Ascending aorta (tissue), 2 donors: ENCODE measurements at places on chromosomes 2 and 18. TPM values are rescaled to one million over a fixed set of nuclear protein-coding genes. Genes with fewer than 3 reads are reported as not detected.

HOXD9 gene
- total RNA-seq: not detected

PLB1 gene
- 9.7 TPM for total RNA-seq

EIPR1 gene
- total RNA-seq: 14.5 TPM

CD207 gene
- total RNA-seq: not detected

- no peak overlapping the region for H3K4me3 ChIP-seq
- H3K4me1 ChIP-seq: no peaks in the 10 kb centered on the region
- DNase-seq: no peak
- H3K27me3 ChIP-seq: peaks cover 3% of the 10 kb centered on the region
These were observed 12.1 kb downstream of the TGFA start for GRCh38 chr2:70541481-70542020.

GRCh38 chr2:61158356-61158955 lies 3.5 kb upstream of the C2orf74 start:
- H3K27me3 ChIP-seq: no peaks in the 10 kb centered on the region
- no peak overlapping the region for H3K27ac ChIP-seq
- no peak for DNase-seq
- H3K4me3 ChIP-seq: no peak overlapping the region
- peaks cover 37% of the 10 kb centered on the region for H3K36me3 ChIP-seq

DNA sequence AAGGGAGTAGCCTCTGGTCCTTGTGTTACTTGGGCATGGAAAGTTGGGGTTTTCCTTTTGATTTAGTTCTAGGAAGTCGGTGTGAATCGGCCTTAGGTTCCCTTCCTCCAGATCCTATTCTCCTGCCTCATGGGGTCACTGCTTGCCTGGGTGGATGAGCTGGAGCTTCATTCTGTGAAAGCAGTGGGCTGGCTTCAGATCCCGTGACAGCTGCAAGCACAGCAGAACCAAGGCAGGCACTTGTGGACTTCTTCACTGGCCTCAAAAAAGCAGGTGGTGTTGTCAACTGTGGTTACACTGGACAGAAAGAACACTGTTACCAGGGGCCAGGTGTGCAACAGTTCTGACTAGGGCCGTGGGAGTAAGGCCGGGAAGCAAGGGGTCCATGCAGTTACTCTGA lies 243.4 kb downstream of the LDLRAD4 start:
- peaks cover 3% of the 10 kb centered on the region for H3K4me1 ChIP-seq
- H3K27ac ChIP-seq: no peak overlapping the region
- no peak for DNase-seq
- no peaks in the 10 kb centered on the region for H3K27me3 ChIP-seq
- H3K4me3 ChIP-seq: no peak overlapping the region

- no peaks in the 10 kb centered on the region for H3K27me3 ChIP-seq
- H3K27ac ChIP-seq: no peak overlapping the region
These were observed 38.9 kb downstream of the ZNF516 start for GRCh38 chr18:76456018-76456750.

GRCh38 chr2:84152462-84152861 lies 306.6 kb downstream of the SUCLG1 start:
- H3K4me3 ChIP-seq: no peak overlapping the region
- no peak for DNase-seq
- no peaks in the 10 kb centered on the region for H3K36me3 ChIP-seq
- H3K4me1 ChIP-seq: no peaks in the 10 kb centered on the region

DNA sequence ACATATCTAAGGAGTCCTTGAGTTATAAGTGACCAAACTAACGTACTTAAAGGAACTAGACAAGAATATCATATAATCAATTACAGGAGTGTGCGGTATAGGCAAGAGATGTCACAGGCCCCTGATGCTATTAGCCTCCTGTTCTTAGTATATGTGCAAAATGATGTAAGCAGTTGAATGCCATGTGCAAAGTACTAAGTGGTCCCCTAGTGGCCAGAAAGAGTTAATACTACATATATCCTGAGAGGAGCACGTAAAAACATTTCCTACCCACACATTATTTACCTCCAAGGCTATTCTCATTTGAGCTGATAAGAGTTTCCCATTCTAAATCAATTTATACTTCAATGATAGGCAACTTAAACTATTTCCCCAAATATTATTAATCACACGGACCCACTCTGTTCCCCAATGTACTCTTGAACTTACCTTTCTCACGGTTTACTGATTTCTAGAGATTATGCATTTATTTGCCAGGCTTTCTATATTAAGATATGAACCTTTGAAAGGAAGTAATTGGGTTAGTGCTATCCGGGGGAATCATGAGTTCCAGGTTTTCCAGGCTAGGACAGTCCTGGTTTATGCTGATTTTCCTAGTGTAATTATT lies 158.0 kb upstream of the KLHL14 start:
- H3K4me1 ChIP-seq: no peaks in the 10 kb centered on the region
- no peak overlapping the region for H3K27ac ChIP-seq
- H3K36me3 ChIP-seq: no peaks in the 10 kb centered on the region
- H3K27me3 ChIP-seq: no peaks in the 10 kb centered on the region
- H3K4me3 ChIP-seq: no peak overlapping the region

GRCh38 chr2:158315000-158315399 lies 141.6 kb downstream of the CCDC148 start:
- H3K27me3 ChIP-seq: no peaks in the 10 kb centered on the region
- no peak overlapping the region for H3K27ac ChIP-seq
- DNase-seq: no peak
- H3K4me3 ChIP-seq: no peak overlapping the region
- H3K36me3 ChIP-seq: no peaks in the 10 kb centered on the region

DNA sequence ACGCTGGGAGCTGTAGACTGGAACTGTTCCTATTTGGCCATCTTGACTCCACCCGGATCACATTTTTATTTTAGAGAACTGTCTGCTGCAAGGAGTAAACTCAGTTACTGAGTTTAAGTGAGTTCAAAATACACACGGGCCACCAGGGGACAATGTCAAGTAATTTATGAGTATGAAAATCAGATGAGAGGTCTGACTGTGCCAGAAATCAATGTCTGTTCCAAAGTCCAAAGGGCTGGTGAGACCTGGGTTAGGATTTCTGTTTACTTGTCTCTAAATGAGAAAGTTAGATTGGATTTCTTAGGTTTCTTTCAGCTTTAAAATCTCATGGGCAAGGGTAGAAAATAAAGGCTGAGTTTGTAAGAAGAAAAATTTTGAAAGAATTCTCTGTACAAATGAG lies 465.8 kb upstream of the MEIS1 start:
- no peaks in the 10 kb centered on the region for H3K4me1 ChIP-seq
- no peak overlapping the region for H3K4me3 ChIP-seq
- no peaks in the 10 kb centered on the region for H3K27me3 ChIP-seq
- no peaks in the 10 kb centered on the region for H3K36me3 ChIP-seq
- no peak overlapping the region for H3K27ac ChIP-seq

DNA sequence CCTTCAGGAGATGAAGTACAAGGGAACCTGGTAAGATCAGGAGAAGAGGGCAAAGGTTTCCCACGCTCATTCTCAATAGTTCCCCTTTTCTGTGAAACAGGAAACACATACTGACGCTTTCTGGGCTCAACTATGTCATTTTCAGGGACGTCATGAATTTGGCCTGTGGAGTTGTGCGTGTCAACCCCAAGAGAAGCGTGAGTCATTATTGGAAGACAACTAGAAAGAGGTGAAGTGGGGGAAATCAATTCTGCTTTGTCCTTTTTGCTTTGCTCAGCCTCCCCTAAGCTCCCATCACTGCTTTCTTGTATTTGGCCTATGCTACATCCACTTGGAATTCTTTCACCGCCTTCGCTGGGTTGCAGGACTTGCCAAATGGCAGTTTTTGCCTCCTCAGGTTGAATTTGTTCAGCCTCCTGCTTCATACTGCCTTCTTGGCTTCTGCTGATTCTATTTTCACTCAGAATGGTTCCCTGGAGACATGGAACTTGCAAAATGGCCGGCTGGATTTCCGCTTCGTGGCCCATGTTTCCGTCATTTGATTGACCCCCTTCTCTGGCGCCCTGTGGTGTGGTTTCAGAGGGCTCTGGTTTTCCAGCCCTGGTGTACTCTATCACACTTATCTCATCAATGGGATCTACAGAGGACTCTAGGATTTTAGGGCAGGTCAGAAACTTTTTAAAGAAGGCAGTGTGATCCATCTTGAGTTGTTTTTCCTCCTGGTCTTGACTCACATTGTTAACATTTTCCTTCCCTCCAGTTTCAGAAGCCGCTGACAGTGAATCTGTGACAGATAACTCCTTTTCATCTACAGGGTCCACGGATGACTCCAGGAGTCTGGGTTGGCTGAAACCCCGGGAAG lies 93.3 kb downstream of the ALPK2 start:
- H3K4me3 ChIP-seq: no peak overlapping the region
- H3K27ac ChIP-seq: no peak overlapping the region
- H3K4me1 ChIP-seq: no peaks in the 10 kb centered on the region
- H3K27me3 ChIP-seq: no peaks in the 10 kb centered on the region
- H3K36me3 ChIP-seq: no peaks in the 10 kb centered on the region
- DNase-seq: no peak

DNA sequence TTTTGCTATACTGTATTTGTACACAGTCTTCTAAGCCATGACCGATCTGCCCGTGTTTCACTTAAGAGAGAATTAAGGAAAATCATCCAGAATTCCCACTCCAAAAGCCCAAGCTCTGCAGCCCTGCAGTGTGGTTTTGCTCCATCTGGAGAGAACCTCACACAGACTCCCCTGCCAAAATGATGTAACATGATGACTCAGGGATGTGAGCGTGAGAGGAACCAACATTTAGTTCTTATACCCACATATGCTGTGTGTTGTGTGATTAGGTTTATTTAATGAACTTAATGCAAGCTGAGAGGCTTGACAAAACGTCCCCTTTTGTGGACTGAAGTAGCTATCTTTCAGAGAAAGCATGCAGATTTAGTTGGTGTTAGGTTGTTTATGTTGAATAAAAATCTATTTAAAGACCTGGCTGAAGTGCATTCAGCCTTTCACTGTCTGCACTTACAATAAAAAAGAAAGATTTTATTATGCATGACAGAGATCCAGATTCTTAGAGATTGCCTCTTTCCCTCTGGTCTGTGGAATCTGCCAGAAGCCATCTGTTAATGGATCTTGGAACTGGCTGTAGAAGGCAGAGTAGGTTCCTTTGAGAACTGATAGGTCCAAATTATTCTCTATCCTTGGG lies 6.3 kb downstream of the RAB12 start:
- no peaks in the 10 kb centered on the region for H3K27me3 ChIP-seq
- H3K4me1 ChIP-seq: peaks cover 34% of the 10 kb centered on the region
- H3K4me3 ChIP-seq: no peak overlapping the region
- no peak overlapping the region for H3K27ac ChIP-seq
- H3K36me3 ChIP-seq: no peaks in the 10 kb centered on the region
- no peak for DNase-seq

- H3K4me1 ChIP-seq: no peaks in the 10 kb centered on the region
- no peaks in the 10 kb centered on the region for H3K27me3 ChIP-seq
- no peak for DNase-seq
- H3K27ac ChIP-seq: no peak overlapping the region
- H3K36me3 ChIP-seq: no peaks in the 10 kb centered on the region
These were observed 59.3 kb downstream of the CD8B2 start for GRCh38 chr2:106546391-106546990.
